Small intestine (tissue), 16 donors: ENCODE measurements at places on chromosomes 13 and 19. TPM values are rescaled to one million over a fixed set of nuclear protein-coding genes. Genes with fewer than 3 reads are reported as not detected.

DNA sequence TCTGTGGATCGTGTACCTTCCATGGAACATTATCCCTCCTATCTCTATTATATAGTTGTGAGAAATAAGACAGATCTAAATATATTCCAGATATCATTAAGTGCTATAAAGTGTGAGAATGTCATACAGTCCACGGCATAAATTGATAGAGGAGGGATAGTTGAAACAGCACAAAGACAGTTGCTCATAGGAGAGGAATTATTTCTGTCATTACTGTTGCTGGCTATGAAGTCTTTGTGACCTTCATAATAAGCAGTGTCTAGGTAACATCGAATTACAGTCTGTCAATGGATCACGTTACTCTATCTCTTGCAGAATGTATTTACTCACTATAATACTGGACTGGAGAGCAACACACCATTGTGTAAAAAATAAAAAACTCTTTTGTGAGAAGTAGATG is 671.5 kb upstream of the PCDH20 start:
- DNase-seq: no peak

DNA sequence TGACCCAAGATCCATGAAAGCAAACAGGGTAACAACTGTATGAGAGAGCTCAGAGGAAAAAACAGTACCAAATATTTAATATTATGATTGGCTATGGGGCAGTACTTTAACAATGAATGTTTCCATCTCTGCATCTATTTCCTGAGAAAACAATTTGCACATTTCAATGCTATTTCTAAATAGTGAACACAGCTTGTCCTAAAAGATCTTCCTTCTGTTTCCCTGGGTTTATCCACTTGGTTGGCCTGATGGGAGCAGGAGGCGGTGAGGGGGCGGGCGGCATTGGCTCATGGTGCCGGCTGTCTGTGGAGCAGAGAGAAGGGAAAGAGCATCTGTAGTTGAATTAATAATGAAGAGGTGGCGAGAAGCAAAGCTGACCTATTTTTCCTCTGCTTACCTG is 291.4 kb downstream of the DCLK1 start:
- no peak for DNase-seq

GRCh38 chr19:43337737-43338136 is 15.7 kb upstream of the CD177 start:
- no peak for DNase-seq

DNA sequence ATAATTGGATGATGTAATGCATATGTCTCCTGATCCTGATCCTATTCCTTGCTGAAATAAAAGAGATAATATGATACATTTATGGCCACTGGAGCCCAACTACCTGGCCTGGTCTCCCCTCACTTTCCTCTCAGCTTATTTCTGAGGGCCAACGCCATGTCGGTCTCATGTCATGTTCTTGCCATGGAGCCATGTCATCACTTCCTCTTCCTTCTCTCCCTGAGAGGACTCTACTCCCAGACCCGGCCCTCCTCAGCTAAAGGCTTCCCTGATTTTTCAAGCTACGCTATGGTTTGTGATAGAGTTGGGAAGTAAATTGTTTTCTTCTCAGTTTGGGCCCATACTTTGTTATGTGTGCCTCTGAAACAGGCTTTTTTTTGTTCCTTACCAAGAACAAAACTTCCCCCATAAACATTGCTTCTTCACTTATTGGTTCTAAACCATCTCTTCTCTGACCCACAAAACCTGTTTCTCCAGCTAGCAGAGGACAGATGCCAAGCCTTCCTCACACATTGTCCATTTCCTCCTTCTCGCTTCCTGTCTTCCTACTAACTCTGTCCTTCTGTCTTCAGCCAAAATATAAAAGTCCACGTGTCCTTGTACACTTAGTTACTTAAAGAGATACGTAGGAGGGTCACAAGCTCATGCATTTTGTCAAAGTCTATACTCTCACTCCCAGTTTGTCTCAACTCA is 319.9 kb upstream of the DACH1 start:
- DNase-seq: no peak

DNA sequence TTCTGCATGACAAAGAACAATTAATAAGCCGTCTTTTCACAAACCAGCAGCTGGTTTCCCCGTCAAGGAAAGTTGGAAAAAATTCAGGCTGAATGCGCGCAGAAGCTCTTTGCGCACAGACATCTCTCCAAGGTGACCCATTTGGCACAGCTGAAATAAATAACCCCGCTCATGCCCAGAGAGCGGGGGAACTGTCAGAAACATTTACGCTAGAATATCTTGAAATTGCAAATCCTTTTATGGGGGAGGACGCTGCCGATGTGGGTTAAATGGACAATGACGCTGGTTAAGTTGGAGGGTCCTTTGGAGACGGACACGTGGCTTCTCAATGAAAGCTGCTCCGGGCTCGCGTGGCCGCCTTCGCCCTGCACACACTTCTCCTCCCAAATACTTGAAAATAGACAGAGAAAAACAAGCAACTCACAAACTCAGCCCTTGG is 30.6 kb downstream of the GSX1 start:
- DNase-seq: peak; percentile 27

DNA sequence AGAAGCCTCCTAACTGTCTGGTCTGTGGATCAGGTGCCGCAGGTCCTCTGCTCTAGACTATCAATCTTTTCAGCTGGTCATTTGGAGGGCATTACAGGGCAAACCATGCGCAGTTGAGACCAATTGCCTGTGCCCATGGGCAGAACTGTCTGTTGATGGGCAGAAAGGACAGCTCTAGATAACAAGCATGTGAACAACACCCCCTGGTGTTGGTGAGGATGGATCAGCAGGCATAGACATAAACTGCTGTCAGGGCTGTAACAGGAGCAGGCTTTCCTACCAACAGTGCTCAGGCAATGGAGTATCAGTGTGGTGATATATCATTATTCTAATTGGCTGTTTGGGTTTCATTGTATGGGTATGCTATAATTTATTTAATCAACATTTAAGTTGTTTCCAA is 104.7 kb upstream of the KL start:
- DNase-seq: peak; percentile 34

DNA sequence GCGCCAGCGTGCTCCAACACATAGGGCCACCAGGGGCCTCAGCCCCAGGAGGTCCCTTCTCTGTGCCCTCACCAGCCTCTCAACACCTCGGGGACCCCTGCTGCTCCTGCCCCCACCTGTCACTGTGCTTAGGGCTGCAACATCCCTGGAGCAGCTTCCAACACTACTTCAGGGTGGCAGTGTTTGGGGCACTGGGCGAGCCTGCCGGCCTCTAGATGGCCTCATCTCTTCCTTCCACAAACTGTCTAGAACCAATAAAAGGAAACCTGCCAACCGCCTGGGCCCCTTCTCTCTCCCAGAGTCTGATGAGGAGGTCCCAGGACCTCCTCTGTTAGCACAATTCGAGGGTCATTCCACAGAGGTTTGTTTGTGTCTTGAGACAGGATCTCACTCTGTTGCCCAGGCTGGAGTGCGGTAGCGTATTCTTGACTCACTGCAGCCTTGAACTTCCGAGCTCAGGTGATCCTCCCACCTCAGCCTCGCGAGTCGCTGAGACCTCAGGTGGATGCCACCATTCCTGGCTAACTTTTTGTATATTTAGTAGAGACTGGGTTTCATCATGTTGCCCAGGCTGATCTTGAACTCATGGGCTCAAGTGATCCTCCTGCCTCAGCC is 10.1 kb upstream of the SHD start:
- no peak for DNase-seq

DNA sequence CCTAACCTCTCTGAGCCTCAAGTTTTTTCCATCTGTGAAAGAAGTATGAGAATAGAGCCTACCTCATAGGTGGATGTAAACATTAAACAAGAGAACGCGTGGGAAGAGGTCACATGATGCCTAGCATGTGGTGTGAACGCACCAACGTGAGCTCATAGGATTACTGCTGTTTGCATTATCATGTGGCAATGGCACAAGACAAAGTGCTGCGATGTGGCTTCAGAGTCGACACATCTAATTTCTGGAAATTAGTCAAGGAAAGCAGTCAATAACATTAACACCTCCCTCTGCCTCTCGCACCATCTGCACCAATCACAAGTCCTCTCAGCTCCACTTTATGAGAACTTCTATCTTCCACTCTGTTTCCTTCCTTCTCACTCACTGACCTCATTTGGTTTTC is 489.7 kb downstream of the COG6 start:
- DNase-seq: no peak

DNA sequence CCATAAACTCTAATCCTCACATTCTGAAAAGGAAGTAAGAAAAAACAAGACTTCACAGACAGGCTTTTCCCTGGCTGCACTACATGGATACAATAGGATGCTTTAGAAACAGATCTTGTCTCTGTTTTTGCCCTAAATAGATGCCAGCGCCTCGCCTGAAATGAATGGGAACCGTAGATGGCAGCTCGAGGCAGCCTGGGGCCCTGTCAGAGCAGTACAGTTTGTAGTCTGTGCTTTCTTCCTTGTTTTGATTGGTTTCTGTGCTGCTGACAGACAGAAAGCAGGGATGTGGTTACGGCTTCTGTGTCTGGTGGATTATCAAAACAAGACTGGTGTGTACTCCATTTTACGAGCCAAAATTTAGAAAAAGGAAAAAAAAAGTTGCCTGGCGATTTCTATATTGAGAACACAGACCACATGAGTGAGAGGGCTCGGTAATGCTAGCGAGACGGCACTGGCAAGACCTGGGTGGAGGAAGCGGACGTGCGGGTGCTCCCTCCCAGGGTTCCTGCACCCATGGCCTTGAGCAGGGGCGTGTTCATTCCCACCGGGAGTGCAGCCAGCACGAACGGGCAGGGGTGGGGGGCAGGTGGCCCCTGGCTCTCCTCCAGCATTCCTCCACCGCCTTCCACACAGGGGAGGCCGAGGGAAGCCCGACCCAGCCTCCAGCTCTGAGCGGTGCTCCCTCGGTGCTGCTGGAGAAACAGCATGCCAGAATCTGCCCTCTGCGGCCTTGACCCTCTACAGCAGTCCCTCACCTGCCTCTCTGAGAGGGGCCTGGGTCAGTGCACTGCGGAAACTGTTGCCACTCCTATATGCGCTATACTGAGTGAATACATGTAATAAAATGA is 37.6 kb upstream of the C1QTNF9 start:
- peak; percentile 72 for DNase-seq

DNA sequence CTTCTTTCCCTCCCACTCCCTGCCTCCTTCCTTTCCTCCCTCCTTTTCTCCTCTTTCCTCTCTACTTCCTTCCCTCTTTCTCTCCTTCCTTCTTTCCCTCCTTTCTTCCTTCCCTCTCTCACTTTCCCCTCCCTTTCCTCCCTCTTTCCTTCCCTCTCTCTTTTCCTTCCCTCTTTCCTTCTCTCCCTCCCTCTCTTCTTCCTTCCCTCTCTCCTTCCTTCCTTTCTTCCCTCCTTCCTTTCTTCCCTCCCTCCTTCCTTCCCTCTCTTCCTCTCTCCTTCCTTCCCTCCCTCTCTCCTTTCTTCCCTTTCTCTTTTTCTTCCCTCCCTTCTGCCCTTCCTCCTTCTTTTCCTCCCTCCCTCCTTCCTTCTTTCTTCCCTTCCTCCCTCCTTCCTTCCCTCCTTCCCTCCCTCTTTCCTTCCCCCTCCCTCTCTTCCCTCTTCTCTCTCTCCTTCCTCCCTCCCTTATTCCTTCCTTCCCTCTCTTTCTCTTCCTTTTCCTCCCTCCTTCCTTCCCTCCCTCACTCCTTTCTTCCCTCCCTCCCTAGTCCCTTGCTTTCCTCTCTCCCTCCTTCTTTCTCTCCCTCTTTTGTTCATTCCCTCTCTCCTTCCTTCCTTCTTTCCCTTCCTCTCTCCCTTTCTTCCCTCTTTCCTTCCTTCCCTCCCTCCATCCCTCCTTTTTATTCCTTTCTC is 443.9 kb downstream of the ZNF536 start:
- no peak for DNase-seq

- no peak for DNase-seq
Measured at GRCh38 chr13:52160506-52160905, 1.1 kb upstream of the NEK3 start.

- peak; percentile 60 for DNase-seq
Measured at GRCh38 chr13:51125495-51126226, 14.6 kb upstream of the C13orf42 start.

DNA sequence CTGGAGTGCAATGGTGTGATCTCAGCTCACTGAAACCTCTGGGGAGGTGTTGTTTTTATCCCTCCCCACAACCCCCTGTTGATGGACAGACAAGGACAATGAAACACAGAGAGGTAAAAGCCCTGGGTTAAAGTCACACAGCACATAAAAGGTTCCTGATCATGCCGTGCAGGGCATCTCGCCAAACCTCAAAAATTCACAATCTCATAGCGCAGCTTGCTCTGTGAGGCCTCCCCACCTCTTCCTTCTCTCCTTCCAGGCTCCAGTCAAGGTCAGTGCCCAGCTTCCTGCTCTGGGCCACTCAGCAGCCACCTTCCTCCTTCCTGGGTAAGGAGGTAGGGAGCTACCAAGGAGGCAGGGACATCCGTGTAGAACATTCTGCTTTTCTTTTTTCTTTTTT is 2.3 kb downstream of the FUT2 start:
- DNase-seq: peak; percentile 73

DNA sequence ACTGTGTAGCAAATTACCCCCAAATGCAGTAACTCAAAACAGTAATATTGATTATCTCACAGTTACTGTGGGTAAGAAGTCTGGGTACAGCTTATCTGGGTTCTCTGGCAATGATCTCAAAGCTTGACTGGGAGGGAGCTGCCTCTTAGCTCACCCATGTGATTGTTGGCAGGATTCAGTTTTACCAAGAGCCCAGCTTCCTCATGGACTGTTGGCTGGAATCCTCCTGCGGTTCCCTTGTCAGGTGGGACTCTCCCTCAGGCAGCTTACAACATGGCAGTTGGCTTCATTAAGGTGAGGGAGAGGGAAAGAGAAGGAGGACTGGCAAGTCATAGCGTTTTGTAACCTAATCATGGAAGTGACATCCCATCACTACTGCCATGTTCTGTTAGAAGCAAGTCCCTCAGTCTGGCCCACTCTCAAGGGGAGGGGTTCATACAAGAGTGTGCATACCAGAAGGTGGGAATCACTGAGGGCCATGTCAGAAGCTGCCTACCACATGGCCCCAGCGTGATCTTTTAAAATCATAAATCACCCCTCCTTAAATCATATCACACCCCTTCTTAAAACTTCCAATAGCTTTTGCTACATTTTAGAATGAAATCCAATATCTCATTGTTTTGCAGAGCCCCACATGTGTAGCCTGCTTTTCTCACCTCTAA is 108.1 kb downstream of the OLFM4 start:
- no peak for DNase-seq

- no peak for DNase-seq
Measured at GRCh38 chr19:45668342-45668871, 386 bp downstream of the GIPR start.

Gene TNFSF13B
- polyA plus RNA-seq: 2.6 TPM

Gene NCLN
- 37.9 TPM for polyA plus RNA-seq

Gene C19orf67
- not detected for polyA plus RNA-seq

Gene ZC3H4
- 7.3 TPM for polyA plus RNA-seq

Gene ATP12A
- 0.01 TPM for polyA plus RNA-seq

Gene ZNF729
- not detected for polyA plus RNA-seq

Gene IRGC
- not detected for polyA plus RNA-seq

Gene DDA1
- 29.4 TPM for polyA plus RNA-seq

Gene PTPRH
- 65.7 TPM for polyA plus RNA-seq

Gene PGLYRP2
- polyA plus RNA-seq: 0.54 TPM

Gene PLA2G4C
- polyA plus RNA-seq: 16.8 TPM

Gene EFNB2
- polyA plus RNA-seq: 20.2 TPM

Gene KLK12
- polyA plus RNA-seq: 10.6 TPM
